ENCODE measurements at places on chromosomes 5 and 9.
A peak's percentile ranks its signal among the peaks of the same experiment; 100 is the strongest.

GRCh38 chr9:129586685-129587084, 34.2 kb downstream of the C9orf50 start:
- DNase-seq, result peak; percentile 50

GRCh38 chr9:136823136-136824046, 15.6 kb downstream of the RABL6 start:
- no peak for DNase-seq

DNA sequence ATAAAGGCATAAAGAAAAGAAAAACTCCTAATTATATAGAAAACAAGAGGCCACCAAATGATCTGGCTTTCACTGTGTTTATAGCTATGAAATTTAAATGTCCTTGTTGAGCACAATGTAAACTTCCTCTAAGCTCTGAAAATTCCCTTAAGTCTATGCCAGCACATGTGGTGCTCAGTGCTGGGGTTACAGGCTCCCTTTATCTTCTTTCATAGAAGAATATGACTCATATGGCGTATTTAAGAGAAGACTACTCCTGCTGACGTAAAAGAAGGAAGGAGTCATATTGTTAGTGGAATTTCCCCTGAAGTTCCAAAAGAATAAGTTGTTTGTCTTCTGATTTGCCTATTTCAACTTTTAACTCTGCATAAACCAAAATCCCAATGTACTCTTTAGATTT, 30.4 kb downstream of the RNF145 start:
- no peak for DNase-seq

DNA sequence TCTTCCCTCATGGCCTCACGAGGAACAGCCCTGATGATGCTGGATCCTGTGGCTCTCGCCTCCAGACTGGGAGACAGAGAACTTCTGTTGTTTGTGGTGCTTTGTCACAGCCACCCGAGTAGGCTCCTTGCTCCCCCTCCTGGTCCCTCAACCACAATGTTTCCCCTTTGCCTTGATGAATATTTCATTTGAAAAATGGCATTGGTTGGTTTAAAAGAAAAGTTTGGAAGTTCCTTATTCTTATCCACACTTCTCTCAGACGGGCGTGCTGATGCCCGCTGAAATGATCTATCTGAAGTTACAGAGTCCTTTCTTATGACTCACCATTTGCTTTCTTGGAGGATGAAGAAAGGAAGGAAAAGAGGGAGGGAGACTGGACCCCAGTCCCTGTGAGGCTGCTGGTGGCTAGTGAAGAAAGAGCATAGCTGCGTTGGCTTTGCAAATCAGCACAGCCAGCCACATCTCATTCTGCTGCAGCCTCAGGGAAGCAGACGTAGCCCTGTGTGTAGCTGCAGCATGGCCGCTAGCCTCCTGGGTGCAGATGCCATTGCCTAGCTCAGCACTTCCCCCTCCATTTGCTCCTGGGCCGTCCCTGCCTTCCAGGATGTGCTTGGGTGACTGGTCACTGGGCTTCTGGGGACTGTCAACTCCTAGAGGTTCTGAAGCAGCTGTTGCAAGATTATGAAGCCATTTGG, 185.9 kb downstream of the ERCC6L2 start:
- peak; percentile 34 for DNase-seq

GRCh38 chr9:134709512-134710270, 68.1 kb downstream of the COL5A1 start:
- DNase-seq, result no peak

DNA sequence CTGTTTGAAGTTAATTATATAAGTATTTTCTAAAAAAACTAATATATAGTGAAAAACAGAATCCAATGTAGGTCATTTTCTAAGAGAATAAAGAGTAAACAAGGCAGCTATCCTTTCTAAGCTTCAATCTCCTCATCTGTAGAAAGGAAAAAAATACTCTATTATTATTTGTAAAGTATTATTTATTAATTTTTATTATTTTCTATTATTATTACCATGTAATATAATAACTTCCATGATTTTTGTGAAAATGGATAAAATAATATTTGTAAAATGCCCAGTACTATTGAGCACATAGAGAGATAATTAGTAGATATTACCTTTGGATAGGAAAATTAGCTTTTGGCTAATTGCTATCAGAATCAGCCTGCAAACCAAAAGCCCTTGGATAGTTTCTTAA, 684.4 kb downstream of the MTRR start:
- DNase-seq, result no peak

GRCh38 chr5:103465891-103466290, 96.7 kb downstream of the NUDT12 start:
- DNase-seq, result no peak

- DNase-seq, result no peak
Measured at GRCh38 chr9:33472881-33473615, 676 bp downstream of the NOL6 start.

- peak; percentile 29 for DNase-seq
Measured at GRCh38 chr9:15310107-15310850, 3.3 kb upstream of the TTC39B start.

GRCh38 chr9:128298535-128299482, 22.7 kb downstream of the SWI5 start:
- no peak for DNase-seq

GRCh38 chr9:134306636-134307600, 19.3 kb upstream of the RXRA start:
- no peak for DNase-seq

- DNase-seq, result no peak
Measured at GRCh38 chr9:124934290-124934689, 6.6 kb downstream of the GOLGA1 start.

DNA sequence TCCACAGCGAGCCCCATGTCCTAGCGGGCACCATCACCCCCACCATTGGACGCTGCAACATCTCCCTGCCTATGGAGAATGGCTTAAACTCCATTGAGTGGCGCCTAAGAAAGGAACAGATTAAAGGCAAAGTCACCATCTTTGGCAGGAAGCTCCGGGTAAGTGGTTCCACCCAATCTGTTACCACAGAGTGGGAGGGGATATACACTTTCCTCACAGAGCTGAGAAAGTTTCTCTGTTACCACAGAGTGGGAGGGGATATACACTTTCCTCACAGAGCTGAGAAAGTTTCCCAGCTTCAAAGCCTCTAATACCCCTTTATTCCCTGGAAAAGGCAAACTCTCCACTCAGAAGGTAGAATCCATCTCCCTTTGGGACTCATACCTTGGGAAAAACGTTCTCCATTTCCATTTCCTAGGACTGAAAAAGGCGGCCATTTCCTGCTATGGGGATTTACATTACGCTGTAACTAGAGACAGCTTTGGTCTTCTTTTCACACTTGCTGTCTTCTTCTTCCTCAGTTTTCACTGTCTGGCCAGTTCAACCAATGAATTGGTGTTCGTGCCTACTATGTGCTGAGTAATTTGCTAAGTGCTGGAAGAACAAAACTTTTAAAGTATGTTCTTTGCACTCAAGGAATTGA, 63.4 kb upstream of the WWC1 start:
- peak; percentile 13 for DNase-seq

- no peak for DNase-seq
Measured at GRCh38 chr5:170642776-170643436, 139.1 kb downstream of the KCNIP1 start.

DNA sequence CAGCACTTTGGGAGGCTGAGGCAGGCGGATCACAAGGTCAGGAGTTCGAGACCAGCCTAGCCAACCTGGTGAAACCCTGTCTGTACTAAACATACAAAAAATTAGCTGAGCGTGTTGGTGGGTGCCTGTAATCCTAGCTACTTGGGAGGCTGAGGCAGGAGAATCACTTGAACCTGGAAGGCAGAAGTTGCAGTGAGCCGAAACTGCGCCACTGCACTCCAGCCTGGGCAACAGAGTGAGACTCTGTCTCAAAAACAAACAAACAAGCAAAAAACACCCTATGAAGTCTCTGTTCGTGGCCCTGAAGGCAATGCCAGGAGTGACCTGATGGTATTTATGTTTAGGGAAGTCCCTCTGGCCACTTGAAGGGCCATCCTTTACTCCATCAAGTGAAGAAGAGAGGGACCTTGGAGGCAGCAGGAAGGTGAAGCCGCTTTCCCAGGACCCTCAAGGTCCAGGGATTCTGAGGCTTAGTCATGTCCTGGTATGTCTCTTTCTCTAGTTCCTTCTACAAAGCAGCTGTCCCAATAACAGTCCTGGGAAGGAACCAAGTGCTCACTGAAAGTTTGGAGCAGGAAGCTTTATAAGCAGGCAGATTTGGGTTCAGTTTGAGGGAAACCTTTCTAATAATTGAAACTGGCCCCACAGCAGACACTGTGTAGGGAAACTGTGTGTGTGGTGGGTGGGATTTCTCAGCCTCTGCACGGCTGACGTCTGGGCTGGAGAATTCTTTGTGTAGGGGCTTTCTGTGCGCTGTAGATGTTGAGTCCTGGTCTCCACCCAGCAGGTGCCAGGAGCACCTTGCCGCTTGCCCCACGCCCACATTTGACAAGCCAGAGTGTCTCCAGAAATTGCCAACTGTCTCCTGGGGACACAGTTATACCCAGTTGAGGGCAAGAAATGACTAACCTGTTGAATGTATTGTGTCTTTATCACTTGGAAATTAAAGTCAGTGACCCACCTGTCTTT, 12.5 kb downstream of the PHF2 start:
- DNase-seq, result no peak

- no peak for DNase-seq
Measured at GRCh38 chr9:93807166-93808074, 147.7 kb downstream of the BARX1 start.

DNA sequence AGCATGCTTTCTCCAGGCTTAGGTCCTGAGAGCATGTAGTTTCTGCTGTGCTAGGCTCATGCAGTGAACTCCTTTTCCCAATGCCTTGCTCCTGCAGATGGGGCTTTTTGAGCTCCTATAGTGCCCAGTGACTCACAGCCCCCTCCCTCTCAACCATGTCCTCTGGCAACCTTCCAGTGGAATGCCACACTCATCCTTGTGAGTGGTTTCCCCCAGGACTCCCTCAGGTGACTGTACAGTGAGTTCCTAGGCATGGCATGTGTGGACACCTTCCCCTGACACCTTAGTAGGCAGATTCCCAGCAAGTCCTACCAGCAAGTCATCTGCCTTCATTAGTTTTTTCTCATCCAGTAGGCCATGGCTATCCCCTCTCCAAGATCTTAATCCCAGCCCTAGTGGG, 72.4 kb upstream of the CXCL14 start:
- no peak for DNase-seq

GRCh38 chr5:173352366-173353349, 24.4 kb upstream of the STC2 start:
- DNase-seq, result no peak

- no peak for DNase-seq
Measured at GRCh38 chr5:40071870-40072269, 607.8 kb upstream of the PTGER4 start.

DNA sequence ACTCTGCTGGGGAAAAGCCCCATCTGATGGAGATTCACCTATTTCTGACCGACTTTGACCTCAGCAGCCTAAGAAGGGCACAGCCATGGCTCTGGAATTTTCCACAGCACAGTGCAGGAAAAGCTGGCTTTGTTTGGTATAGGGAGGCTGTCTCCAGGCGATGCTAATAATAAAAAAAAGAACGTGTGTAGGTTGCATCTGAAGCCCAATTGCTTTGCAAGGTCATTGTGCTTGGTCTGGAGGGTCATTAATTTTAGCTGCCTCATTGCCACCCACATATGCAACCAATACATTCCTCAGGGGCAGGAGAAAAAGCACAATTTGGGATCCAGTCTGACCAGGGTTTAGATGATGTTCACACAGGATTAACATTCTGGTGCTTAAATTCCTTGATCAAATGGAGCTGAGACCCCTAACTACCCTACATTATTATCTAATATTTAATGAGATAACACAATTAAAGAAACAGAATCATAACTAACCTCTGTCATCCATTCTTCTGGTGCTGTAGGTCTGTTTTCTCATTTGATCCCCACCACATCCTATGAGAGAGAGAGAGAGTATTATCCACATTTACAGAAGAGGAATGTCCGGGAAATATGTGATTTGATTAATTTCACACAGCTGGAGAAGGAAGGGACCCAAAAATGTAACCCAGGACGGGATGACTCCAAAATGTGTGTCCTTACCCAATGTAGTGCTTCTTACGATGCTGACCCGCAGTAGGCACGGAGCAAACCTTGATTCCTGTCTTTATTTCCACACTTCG, 175.9 kb downstream of the RFK start:
- DNase-seq, result no peak

GRCh38 chr9:68562461-68562860, 21.8 kb upstream of the TMEM252 start:
- no peak for DNase-seq

DNA sequence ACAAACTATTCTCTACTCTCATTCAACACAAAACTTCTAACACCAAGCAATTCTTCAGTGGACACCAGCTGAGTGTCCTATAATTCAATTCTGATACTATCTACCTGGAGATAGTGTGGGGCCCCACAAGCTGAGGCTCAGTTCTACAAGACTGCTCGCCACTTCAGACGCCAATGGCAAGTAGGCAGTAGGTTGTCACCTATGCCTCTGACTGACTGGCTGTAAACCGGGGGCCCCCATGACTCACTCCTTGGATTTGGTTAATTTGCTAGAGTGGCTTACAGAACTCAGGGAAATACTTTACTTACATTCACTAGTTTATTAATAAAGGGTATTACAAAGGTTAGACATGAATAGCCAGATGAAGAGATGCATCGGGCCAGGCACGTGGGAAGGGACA, 21.5 kb downstream of the INIP start:
- no peak for DNase-seq

DNA sequence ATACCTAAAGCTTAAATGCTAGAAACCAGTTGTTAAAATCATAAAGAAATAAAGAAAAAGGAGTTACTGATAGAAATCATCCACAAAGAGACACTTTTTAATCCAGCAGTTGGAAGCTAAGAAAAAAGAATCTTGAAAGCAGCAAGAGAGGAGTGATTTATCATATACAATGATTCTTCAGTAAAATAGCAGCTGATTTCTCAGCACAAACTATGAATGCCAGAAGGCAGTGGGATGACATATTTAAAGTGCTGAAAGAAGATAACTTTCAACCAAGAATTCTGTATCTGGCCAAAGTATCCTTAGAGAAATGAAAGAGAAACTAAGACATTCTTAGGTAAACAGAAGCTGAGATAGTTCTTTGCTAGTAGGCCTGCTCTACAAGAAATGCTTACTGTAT, 366.0 kb downstream of the HTR1A start:
- DNase-seq, result no peak

DNA sequence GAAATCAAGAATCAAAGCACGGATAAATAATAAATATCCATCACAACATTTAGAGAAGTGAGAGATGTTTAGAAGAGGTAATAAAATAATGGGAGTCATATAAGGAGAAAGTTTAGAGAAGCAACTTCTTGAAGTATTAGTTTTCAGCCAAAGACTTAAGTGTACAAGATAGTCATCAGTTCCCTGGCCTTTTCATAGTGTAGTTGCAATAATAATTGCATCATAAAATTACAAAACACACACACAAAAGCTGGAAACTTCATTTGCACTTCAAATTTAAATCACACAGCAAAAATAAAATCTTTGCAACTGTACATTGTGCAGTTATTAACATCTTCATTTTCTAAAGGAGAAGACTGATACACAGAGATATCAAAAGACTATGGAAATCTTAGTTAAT, 319.1 kb upstream of the RGMB start:
- DNase-seq, result no peak
